ENCODE measurements at places on chromosomes 11 and 22.

DNA sequence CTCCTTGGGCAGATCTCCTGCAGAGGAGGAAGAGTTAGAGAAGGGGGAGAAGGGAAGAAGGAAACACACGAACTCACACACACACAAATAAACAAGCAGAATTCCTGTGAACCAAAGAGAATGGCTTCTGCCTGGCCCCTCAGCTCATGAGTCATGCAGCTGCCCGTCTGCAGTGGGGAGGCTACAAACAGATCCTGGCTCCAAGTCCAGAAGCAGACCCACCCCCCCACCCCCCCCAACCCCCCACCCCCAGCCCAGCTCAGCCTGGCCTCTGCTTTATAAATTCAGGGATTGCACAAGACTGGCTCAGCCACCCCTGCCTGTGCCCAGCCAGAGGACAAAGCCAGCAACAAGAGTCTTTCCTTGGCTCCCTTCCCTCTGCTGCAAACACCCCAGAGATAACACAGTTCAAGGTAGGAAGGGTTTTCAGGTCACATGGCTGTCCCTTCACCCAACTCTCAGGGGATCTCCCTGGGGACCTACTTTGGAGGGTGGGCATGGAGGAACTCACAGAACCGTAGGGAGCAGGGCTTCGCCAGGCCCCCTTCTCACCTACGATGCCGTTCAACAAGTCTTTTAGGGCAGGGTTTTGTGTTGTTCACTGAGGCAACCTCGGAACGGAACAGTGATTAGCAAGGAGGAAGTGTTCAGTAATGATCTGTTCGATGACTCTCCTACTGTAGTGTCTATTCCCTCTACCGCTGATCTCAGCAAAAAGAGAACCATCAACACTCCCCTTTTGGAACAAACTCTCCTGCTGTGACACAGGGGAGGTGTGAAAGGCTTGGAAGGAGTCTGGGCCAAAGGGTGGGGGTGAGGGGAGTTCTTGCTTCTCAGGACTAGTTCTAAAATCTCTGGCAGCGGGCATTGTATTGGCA is 35.5 kb downstream of the RPL27A start:
- DNase-seq: no peak

GRCh38 chr11:44505581-44506054 is 59.8 kb upstream of the CD82 start:
- DNase-seq: no peak

GRCh38 chr11:38425578-38425977 is 1827.5 kb upstream of the RAG2 start:
- no peak for DNase-seq

DNA sequence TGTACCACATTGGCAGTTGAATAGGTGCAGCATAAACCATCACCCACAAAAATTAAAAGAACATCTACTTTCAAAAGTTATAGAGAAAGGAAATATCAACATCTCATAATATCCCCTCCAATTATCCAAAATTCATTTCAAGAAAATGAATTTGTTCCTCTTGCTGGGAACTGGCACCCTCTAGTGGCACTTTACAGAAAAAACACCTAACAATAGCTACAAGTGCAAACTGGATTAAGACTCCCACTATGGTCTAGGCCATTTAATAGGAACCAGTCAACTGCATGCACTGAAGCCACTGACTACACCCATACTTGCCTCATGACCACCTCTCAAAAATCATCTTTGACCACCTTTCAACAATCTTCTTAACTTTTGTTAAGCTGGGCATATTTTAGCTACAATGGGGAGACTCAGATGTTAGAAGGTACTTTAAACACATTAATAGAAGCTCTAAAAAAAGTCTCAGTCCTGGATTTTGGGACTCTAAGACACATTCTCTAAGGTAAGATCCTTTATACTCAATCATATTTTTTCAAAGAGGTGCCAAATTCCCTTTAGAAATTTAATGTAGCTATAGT is 17.3 kb downstream of the TRAF6 start:
- DNase-seq: no peak

DNA sequence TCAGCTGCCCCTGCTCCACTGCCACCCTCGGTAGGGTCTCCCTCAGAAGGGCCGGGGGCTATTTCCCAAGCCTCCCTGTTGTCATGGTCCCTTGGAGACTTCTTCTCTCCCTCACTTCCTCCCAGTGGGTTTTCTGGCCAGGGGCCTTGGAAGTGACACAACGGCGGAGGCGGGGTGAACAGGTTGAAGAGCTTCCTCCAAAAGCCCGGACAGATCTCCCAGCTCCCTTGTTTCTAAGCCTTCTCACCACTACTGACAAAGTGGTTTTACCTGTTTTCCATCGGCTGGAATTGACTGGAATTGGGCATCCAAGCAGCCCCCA is 14.5 kb downstream of the MYH9 start:
- no peak for DNase-seq

GRCh38 chr11:1668911-1669473 is 28.0 kb upstream of the KRTAP5-6 start:
- no peak for DNase-seq

- no peak for DNase-seq
Measured at GRCh38 chr22:21067901-21068680, 22.3 kb downstream of the LRRC74B start.

DNA sequence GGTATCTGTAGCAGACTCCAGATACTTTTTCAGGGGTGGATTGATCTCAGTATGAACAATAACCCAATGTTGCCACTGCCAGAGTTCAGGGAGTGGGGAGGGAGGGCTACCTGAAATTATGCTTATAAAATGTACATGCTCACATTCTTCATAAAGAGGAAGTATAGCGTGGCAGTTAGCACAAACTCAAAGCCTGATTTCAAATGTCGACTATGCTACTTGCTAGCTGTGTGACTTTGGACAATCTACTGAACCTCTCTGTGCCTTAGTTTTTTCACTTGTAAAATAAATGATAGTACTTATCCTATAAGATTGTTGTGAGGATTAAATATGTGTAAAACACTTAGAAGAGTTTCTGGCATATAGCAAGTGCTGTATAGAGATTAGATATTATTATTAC is 26.5 kb upstream of the POU2AF1 start:
- no peak for DNase-seq

DNA sequence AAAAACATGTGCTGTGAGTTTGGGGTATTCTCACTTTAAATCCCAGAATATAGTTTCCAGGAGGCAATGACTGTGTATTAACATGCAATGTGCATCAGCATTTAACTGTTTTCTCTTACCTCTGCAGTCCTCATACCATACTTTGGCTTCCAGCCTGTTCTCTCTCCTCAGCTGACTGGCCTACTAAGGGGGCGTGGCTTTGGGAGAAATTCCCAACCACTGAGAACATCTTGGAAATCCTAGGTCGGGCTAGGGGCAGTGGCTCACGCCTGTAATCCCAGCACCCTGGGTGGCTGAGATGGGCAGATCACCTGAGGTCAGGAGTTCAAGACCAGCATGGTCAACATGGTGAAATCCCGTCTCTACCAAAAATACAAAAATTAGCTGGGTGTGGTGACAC is 13.5 kb upstream of the ZC3H12C start:
- no peak for DNase-seq

- DNase-seq: no peak
Measured at GRCh38 chr11:47797633-47798032, 30.5 kb upstream of the FNBP4 start.

DNA sequence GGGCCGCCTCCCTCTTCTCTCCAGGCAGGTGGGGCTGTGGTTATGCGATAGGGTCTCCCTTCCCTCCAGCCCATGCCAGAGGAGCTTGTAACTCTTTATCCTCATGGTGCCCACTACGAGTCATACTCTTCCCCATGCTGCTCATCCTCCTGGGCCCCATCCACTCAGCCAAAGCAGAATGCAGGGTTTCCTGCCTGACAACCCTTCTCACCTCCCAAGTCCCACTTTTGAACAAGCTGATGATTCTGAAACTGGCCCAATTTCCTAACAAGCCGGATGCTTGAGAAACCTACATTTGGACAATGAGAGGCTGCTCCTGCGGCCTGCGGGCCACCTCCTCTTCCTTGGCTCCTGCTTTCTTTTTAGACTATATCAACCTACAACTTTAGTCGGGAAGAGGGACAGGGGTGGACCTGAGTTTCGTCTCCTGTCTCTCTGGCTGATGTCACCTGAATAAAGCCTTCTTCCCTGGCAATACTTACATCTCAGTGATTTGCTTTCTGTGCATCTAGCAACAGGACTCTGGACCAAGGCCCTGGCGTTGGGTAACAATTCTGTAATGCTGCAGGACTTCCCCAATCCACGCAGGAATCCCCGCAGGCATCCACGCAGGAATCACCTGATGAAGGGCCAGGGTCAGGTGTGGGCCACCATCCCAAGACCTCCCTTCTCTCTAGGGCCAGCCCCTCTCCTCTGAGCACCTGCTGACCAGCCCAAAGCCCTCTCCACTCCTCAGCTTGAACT is 1.5 kb upstream of the NDUFS8 start:
- no peak for DNase-seq

GRCh38 chr22:40203572-40203971 is 25.8 kb downstream of the TNRC6B start:
- DNase-seq: no peak

- DNase-seq: no peak
Measured at GRCh38 chr11:68659158-68659921, 25.0 kb upstream of the GAL start.

DNA sequence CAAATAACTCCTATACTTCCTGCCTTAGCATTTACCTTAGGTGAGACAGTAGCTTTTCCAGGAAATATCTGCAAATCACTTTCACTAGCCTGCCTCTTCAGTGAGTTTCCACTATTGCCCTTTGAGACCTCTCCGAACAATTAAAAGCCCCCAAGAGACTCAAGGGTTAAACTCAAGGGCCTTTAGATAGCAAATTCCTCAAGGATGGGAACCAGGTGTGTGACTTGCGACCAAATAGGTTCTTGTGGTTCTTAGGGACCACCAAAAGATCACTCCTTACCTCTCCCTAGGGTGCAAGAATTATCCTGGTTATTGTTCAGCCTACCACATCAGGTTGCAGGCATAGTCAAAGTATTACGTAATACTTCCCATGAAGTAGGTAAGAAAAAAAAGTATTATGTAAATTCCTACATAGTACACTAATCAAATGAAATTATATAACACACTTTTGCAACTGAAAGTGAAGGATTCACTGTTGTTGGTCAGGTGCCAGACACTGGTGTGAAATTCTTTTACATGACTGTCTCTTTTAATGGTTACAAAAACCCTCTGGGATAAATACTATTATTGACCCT is 1.4 kb upstream of the RDX start:
- DNase-seq: no peak

DNA sequence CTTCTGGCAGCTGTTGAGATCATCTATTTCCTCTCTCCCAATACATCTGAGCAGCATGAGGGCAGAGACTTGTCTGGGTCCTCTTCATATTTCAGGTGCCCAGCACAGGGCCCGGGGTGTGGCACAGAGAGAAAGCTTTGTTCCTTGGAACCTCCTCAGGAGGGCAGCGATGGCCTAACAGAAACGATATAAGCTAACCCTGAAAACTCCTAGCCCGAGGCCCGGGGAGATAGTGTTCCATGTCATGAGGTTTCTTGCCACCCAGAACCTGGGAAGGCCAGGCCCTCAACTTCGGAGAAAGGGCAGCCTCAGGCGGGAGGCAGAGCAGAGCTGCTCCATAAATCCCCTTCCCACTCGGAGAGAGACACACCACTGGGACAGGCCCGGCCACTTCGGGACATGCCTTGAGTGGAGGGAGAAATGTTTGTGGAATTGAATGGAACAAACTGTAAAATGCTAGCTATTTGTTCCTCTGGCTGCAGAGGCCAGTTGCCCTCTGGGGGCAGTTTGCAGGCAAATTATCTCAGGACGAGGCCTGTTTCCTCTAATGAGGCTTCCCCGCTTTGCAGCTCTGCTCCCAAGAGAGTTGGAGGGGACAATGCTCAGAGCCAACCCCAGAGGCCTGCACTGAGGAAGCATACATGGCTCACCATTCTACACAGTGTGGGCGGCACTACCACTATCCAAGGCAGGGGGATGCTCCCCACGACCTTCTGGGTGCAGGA is 11.6 kb downstream of the ARRB1 start:
- no peak for DNase-seq

- DNase-seq: peak; percentile 32
Measured at GRCh38 chr22:50627642-50628542, at the start of gene ARSA. TSS of gene ARSA (minus strand) at chr22:50628152. CDS start at chr22:50627779, 373 bp downstream.

- DNase-seq: peak; percentile 15
Measured at GRCh38 chr11:14537134-14537599, 17.0 kb upstream of the PSMA1 start.

DNA sequence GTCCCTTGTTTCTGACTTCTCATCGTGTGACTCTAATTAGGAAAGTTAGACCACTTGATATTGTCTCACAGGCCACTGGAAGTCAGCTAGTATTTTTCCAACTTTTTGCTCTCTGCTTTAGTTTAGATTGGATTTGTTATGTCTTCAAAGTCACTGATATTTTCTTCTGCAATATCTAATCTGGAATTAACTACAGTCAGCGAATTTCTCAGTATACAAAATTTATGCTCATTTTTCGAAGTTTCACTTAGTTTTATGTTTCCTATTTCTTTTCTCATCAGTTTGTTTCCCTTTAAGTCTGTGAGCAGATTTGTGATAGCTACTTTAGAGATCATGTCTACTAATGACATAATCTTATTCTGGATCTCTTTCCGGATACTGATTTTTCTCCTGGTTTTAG is 1027.2 kb upstream of the CNTN5 start:
- DNase-seq: no peak

- no peak for DNase-seq
Measured at GRCh38 chr11:86617502-86617901, 54.9 kb downstream of the ME3 start.

DNA sequence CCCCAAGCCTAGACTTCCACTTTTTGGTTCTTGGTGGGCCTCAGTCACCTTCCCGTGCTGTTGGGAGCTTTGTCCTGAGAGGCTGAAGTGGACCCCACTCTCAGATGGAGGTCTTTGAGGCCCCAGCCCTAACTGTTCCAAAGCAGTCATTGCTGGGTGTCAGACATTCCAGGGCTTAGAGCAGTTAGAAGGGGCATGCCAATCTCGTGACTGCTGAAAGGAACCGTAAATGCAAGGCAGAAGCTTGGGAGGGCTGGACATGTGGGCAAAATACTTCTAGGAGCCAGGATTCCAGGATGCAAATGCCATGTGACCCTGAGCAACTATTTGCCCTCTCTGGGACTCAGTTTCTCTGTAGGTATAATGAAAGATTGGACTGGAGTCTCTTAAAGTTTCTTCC is 118.8 kb upstream of the CRYBB3 start:
- DNase-seq: no peak

DNA sequence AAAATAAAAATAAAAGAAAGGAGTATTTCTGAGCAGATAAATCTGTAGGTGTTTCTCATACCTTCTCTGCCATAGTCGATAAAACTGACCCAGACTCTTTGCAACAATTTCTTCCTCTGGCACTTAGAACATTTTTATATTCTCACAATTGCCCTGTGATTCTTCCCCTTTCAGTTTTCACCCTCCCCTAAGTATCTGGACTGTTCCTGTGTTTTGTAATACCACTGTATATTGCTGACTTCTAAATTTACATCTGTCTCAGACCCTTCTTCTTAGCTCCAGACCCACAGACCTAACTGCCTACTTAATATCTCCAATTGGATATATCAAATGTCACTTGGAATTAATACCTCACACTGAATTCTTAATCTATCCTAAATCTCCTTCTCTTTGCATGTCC is 133.4 kb upstream of the DDI1 start:
- no peak for DNase-seq

- DNase-seq: no peak
Measured at GRCh38 chr11:76200006-76200940, 6.0 kb downstream of the WNT11 start.

- no peak for DNase-seq
Measured at GRCh38 chr22:23384431-23384830, 195.7 kb downstream of the IGLL1 start.
